Prostate gland (tissue), 2 donors: ENCODE measurements at places on chromosomes 6 and 20. TPM values are rescaled to one million over a fixed set of nuclear protein-coding genes. Genes with fewer than 3 reads are reported as not detected.

Gene LATS1
- total RNA-seq, result 28.7 TPM

Gene OR2B6
- not detected for total RNA-seq

Gene CLPSL1
- not detected for total RNA-seq

Gene RIPOR3
- 0.55 TPM for total RNA-seq

Gene SIRPB2
- total RNA-seq, result 0.36 TPM

Gene DNMT3B
- total RNA-seq, result 11.5 TPM

Gene PMEPA1
- 96.5 TPM for total RNA-seq

Gene OR2H2
- total RNA-seq, result not detected

DNA sequence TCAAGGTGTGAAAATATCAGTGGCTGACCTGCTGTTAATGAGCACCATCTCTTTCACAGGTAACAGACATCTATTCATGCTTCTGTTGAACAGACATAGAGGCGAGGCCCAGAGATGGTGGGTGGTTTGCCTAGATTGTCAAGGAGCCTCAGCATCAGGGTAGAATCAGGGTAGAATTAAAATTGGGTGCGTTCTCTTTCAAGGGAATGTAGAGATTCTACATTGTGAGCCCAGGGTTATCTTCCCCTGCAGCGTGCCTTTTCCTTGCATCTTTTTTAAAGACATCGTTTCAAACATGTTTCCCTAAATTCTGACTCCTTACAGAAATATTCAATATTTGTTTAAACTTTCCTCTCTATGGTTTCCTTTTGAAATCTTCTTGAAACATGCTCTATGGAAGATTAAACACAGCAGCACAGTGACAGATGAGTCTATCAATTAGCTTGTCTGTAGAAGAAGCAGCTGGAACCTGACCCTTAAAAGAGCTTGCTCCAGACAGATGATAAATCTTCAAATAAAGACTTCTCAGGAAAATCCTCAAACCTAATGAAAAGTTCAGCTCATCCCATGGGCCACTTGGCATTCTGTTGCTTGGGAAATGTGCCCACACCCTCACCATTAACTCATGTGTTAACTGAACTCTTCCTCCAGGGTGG lies 119.8 kb downstream of the IPCEF1 start:
- no peak for DNase-seq

DNA sequence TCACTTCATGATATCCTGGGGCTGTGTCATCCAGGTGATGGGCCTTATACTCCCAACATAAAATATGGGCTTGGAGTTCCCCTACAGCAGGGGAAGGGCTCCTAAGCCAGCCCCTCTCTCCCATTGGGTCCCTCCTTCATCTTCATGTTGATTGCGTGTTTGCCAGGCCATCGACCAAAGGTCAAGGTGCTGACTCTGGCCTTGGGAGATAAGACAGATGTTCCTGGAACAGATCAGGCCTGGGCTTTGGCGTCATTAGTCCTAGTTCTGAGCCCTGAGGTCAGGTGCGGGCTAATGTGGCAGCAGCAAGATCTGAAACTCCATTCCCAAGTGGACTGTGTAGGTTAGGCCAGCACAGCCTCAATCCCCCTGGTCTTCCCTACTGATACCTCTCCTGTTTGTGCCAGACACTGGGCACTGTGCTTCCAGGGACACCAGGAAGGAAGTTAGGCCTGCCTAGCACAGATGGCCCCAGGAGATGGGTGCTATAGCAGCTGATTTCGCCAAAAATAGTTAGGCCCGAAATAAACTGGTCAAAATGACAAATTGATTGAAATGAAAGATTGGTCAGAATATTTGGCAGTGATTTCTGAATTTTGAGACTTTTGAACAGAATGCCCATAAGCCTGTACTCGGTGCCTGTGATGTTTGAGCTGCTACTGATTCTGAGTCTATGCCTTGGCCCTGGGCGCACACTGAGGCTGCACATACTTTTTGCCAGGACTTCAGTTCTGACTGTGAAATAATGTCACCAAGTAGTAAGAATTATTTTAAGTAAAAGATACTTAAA lies 28.8 kb downstream of the EPB41L1 start:
- DNase-seq, result no peak

GRCh38 chr6:47915017-47915416 lies 133.2 kb downstream of the OPN5 start:
- no peak for DNase-seq

GRCh38 chr20:10259166-10259565 lies 40.5 kb downstream of the SNAP25 start:
- DNase-seq, result no peak

- no peak for DNase-seq
Observed at GRCh38 chr6:37177935-37178517, 8.1 kb downstream of the PIM1 start.

- no peak for DNase-seq
Observed at GRCh38 chr6:36788768-36789167, 50.5 kb downstream of the CPNE5 start.

GRCh38 chr6:88532241-88532860 lies 366.2 kb upstream of the CNR1 start:
- DNase-seq, result no peak

- no peak for DNase-seq
Observed at GRCh38 chr6:105849746-105850145, 236.4 kb upstream of the PRDM1 start.

DNA sequence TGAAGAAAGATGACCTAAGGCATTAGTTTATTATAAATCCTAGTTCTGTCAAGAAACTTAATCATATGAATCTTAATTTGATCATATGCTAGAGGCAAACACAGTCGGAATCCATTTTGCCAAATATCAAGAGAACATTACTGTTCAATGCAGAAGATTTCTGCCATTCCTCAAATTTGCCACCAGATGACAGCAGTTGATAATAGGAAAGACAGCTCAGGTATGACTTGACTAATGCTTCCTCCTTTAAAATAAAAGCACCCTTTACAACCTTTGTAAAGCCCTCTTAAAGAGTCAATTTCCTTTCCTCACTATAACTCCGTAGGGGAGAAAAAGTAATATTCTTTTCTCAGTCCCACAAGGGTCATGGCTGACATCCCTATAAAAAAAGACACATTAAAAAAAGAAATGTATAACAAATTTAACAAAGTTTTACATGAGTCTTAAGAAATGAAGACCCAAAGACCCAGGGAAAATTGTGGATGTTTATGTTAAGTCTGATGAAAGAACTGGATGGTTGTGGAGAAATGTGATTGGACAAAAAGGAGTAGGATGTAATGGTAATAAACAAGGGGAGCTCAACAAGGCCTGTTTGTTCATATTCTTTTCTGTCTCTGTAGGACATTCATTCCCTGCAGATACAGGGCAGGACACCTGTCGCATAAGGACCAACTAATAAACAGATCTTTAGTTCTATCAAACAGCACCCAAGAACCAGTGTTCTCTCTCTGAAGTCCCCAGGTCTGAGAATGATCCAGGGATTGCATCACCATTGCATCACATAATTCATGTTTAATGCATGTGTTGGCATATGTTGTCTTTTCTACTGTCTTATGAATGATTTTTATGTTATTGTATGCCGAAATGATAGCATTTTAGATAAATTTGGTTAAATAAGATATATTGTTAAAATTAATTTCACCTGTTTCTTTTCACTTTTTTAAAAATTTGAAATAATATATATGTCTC lies 23.0 kb upstream of the IL17A start:
- no peak for DNase-seq

DNA sequence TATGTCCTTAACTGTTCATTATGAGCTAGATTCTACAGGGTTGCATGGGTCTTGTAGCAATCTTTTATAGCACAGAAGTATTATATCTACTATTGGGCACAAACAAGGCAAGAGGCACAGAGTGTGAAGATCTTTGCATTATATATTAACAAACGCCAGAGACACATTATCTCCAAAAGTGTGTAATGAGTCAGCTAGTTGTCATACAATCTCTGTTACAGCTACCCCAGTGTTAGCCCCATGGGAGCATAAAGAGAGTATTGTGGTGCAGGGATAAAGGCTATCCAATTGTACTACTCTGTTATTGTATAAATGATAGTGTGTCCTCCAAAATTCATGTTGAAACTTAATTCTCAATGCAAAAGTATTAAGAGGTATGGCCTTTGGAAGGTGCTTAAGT lies 148.4 kb upstream of the RIMS1 start:
- no peak for DNase-seq

GRCh38 chr6:90233213-90233612 lies 63.4 kb downstream of the BACH2 start:
- DNase-seq, result no peak

GRCh38 chr20:62354811-62355341 lies 12.2 kb downstream of the LAMA5 start:
- DNase-seq, result no peak

DNA sequence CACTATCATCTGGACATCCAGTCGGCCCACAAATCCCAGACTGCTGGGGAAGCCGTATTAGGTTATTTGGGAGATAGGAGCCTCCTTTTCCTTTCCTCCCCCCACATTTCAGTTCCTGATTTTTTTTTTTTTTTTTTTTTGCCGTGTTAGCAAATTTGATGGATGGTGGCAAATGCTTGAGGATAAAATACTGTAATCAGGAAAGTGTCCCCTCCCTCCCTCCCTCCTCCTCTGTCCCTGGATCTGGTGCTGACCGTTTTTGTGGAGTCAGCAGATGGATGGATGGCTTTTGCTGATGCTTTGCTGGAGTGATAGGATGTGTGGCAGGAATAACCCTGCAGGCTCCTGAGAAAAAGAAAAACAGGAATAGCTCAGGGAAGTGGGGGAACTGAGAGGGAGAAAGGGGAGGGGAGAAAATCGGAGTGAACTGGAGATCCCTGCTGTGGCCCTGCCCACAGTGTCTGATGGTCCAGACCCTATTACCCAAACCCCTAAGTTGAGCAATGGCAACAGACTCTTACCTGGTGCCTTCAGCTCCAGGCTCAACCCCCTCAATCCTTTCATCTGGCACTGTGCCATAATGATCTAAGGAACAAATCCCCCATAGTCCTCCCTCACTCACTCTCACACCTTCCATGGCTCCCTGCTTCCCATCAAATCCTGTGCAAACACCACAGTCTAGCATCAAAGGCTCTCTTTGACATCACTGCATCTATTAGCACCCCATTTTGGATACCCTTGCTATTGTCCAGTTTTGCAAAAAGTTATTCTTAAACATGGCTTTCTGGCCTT lies 277.3 kb upstream of the CHD6 start:
- no peak for DNase-seq

- no peak for DNase-seq
Observed at GRCh38 chr6:129893640-129894039, 32.5 kb upstream of the TMEM244 start.

GRCh38 chr6:129429956-129430355 lies 280.0 kb downstream of the ARHGAP18 start:
- DNase-seq, result no peak

- DNase-seq, result no peak
Observed at GRCh38 chr6:117346142-117346930, 79.4 kb downstream of the ROS1 start.

GRCh38 chr6:118223316-118223715 lies 316.3 kb downstream of the SLC35F1 start:
- no peak for DNase-seq

GRCh38 chr20:33753763-33754162 lies 22.0 kb downstream of the ZNF341 start:
- no peak for DNase-seq
